Stimulated activated CD4-positive, alpha-beta T cell treated with anti-CD3 and anti-CD28 coated beads, Interleukin-4, amount 100 ng/mL, for 1 hour (primary cell): ENCODE measurements at places on chromosomes 12 and 14.

- DNase-seq = peak; percentile 90
Observed at GRCh38 chr14:75126679-75127473, at the start of gene NEK9. NEK9 (minus strand) TSS chr14:75127048; CDS start chr14:75126921, 127 bp downstream.

GRCh38 chr12:52207895-52208294 lies 16.1 kb upstream of the KRT80 start:
- DNase-seq = no peak

GRCh38 chr12:27505761-27506160 lies 18.2 kb upstream of the PPFIBP1 start:
- no peak for DNase-seq

GRCh38 chr14:67602076-67602475 lies 2.0 kb upstream of the PIGH start:
- no peak for DNase-seq

DNA sequence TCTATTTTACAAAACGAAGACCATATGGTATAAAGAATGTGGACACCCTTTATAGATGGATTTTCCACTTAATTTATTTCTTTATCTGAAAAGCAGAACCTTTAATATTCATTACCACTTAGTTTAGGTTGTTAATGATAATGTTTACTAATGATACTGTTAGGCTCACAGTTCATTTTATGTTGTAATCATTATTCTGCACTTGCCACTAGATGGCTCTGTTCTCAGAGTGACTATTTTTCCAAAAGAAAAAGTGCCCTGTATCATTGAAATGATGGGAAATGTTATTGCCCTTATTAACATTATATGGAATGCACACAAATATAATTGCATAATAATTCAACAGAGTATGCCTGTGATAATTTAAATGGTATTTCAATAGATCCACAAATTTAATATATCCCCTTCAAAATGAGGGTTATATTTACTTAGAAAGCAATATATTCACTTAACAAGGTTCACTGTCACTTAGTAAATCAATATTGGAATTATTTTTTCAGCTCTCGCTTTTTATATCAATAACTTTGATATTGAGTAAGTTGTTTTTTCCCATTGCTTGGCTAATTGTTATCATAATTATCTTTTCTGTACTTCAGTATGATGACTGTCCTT lies 95.7 kb downstream of the PDE3A start:
- no peak for DNase-seq

DNA sequence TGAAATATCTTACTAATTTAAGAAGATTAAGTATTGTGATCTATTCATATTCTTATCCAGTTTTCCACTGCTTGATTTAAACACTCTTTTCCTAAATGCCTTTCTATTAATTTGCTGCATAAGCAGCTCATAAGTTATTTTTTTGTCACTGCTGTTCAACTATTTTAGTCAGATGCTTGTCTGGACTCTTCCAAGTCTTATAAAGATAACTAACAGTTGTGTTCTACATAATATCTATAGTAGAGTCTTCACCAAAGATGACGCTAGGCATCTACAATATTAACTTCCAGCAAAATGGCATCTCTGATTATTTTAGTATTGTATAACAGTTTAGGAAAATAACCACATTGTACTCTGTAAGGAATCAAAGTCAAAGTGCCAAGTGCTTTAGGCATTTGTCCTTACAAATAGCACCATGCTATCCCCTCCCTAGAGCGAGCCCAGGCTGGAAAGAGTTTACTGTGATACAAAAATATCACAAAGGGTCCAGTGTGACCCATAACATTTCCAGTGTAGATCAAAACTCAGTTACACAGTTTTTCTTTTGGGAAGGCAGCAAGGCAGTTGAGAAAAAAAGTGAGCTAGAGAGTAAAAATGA lies 98.2 kb downstream of the DENND5B start:
- DNase-seq = no peak

GRCh38 chr12:100455896-100456295 lies 17.8 kb upstream of the NR1H4 start:
- DNase-seq = no peak

- no peak for DNase-seq
Observed at GRCh38 chr14:93299416-93299815, 33.4 kb downstream of the BTBD7 start.

- DNase-seq = no peak
Observed at GRCh38 chr12:131137836-131138637, 184.3 kb downstream of the ADGRD1 start.

DNA sequence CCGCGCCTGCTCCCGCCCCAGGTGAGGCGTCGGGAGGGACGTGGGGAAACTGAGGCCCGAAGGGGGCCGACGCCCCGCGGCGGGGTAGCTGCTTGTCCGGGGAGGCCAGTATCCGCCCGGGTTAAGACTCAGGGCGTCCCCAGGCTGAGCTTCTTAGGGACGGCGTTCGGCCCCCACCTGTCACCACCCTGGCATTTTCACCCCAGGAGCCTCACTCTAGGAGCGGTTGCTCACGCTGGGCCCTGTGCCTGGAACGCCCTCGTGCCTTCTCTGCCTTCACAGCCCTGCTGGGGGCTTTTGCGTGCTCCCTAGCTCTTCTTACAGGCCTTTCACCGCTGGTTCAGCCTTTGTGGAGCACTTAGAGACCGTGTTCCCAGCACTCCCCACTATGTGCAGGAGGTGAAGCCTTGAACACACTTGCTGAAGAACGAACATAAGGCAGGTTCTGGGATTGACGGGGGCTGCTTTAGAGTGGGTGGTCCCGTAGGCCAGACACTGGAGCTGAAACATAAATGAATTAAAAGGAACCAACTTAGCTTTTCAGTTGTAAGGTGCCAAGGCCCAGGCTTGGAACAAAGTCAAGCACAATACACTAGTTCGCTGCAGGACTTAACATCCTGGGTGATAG lies 601 bp downstream of the ZNF839 start:
- peak; percentile 48 for DNase-seq

- no peak for DNase-seq
Observed at GRCh38 chr14:75016815-75017214, 14.1 kb downstream of the EIF2B2 start.
